ENCODE measurements at places on chromosomes 11 and 22.

DNA sequence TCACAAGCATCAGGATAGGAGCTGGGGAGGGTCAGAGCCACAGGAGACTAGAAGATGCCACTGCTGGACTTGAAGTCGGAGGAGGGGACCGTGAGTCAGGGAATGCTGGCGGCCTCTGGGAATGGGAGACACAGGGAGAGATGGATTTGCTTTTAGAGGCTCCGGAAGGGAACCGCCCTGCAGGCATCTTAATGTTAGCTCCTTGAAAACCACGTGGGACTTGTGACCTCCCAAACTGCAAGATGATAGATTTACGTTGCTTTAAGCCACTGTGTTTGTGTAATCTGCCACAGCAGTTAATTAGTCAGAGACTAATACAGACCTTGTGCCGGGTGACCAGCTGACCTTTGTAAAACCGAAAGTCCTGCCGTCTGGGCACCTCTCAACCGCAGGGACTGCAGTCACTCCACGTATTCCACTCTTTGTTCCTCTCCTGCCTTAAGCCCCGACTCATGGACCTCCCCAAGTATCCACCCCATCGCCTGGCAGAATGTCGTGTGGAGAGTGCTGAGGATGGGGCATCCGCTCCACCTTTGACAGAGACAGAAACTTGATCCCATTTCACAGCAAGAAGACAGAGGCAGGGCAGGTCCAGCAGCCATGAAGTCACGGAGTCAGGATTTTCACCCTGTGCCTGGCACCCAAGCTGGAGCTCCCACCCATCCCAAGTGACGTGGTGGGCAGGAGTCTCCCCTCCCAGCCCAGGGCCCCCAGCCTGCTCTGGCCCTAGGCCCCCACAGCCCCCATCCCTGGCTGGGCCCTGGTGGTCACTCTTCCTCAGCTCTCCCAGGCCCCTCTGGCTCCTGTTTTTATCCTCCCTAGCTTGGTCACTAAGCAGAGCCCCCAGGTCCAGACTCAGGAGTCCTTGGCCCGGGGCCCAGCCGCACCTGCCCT lies 19.4 kb upstream of the CTSD start:
- DNase-seq: no peak

- no peak for DNase-seq
Observed at GRCh38 chr11:57316017-57316416, 8.7 kb downstream of the TNKS1BP1 start.

DNA sequence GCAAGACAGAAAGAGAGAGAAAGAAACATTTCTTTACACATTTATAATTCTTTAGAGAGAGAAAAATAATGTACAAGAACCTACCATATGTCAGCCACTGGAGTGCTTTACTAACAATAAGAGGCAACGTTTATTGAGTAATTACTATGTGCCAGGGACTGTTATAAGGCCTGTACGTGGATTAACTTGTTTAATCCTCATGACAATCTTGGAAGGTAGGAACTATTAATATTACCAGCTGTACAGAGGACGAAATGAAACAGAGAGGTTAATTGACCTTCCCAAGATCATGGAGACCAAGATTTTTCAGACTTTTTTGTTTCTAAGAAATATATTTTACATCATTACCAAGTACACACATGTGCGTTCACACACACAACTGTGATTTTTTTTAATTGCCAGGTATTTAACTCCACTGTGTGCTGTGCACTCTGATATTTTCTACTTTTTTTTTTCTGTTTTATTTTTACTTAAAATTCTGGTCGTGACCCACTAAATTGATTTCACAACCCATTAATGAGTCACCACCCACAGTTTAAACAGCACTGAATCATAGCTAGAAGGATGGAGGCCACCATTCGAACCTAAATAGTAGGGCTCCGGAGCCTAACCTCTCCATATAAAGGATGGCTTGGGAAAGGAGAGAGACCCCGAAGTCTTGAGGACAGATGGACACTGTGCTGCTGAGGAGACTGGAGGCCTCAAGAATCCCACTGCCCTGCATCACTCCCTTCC lies 21.4 kb downstream of the CREB3L1 start:
- no peak for DNase-seq

DNA sequence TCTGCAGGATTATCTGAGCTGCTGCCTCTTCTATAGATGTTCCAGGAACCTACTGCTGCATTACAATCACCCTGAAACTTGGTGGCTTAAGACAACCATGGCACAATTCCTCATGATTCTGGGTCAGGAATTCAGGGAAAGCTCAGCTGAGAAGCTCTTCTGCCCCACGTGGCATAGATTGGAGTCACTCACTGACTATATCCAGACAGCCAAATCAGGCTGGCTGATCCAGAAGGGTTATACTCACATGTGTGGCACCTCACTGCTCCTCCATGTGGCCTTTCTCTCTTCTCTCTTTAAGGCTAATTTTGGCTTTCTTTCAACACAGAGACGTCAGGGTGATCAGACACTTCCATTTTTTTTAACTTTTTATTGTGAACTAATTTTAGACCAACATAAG lies 125.5 kb downstream of the BBOX1 start:
- DNase-seq: no peak

DNA sequence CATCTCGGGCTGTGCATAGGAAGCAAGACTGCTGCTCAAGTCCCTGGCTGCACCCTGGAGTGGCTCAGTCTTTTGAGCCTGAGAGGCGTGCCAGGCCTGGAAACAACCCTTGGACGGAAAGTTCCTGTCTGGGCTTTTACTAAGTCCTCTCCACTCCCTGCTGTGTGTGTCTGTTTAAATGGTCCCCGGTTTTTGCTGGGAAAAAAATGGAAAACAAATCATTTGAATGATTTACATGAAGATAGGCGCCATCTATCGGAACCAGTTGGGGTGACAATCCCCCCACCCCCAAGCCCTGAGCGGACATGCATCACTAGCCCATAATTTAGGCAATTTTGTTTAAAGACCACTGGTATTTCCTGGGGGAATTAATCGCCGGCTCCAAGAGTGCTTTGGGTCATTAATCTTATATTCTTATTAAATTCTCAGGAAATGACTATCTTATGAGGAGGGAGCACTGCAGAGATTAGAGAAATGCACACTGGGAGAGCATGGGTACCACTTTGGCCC lies 2.7 kb upstream of the GAB2 start:
- no peak for DNase-seq

DNA sequence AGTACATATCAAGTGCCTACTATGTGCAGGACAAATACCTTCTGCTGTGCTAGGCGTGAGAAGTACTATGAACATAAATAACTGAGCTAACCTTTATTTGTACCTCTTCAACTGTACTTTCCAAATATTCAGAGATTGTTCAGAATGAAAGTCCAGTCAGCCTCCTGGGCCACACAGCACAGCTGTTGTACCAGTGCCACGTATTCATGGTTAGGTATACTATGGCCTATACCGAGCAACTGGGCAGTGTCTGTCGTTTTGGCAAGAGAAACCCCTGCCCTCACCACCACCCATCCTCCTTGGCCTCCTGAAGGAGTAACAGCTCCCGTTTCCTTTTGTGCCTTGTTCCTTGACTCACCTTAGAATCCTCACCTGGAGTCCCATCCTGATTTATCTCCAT lies 53.0 kb downstream of the RASSF10 start:
- DNase-seq: no peak

- DNase-seq: no peak
Observed at GRCh38 chr11:86524620-86525352, 147.6 kb downstream of the ME3 start.

DNA sequence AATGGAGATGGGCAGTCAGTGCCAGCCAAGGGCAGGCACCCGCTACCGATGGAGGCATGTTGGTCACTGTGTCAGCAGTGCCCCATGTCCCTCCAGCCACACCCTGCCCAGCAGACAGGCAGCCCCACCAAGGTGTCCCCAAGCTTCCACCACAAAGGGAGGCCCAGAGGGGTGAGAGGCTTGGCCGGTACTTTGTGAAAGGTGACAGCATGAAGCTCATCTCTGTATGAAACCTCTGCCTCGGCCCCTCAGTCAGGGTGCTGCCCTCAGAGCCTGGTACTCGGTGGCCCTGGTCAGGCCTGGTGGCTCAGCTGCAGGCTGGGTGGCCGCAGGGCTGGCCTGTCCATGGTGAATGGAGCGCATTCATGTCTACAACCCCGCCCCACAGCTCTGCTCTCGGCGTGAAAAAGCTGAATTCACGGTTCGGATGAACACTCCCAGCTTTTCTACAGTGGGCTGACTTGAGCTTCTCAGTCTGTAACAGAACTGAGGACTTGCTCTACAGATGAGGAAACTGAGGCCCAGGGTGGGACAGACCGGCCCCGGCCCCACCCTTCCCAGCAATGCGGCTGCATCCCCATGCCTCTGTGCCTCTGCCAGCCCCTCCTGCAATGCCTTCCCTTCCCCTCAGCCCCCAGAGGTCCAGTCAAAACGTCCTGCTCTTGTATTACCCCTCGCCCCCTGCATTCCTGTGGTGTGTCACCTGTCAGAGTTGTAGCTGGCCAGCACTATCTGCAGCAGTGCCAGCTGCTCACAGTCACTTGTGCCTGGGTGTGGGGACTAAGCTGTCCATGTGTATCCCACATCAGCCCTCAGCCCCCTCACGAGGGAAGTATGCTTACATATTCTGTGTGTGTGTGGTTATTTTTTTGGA lies 27.7 kb downstream of the RSPH14 start:
- DNase-seq: no peak

- no peak for DNase-seq
Observed at GRCh38 chr11:44787981-44788380, 61.2 kb downstream of the TSPAN18 start.

DNA sequence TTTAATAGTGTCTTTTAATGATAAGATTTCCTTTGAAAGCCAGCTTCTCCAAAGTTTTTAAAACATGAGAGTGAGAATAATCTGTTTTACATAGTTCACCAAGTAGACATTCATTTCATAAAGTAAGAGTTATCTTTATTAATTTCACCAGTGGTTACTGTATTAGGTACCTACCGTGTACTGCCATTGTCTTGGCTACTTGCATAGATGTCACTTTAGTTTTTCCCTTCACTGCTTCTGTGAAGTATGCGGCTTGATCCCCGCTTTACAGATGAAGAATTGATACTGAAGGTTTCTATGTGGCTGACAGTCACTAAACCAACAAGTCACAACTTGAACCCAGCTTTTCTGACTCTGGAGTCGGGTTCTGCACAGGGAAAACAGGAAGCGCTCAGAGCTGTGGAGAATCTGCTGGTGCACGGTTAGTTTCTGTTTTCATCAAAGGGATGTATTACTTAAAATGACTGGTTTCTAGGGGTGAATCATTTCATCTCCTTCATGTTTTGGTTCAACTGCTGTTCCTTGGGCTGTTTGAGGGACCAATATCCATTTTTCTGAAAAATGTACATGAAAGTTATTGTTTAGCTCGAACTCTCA lies 39.3 kb upstream of the MYO18B start:
- no peak for DNase-seq

GRCh38 chr11:121657146-121657545 lies 204.4 kb upstream of the SORL1-AS1 start:
- no peak for DNase-seq

DNA sequence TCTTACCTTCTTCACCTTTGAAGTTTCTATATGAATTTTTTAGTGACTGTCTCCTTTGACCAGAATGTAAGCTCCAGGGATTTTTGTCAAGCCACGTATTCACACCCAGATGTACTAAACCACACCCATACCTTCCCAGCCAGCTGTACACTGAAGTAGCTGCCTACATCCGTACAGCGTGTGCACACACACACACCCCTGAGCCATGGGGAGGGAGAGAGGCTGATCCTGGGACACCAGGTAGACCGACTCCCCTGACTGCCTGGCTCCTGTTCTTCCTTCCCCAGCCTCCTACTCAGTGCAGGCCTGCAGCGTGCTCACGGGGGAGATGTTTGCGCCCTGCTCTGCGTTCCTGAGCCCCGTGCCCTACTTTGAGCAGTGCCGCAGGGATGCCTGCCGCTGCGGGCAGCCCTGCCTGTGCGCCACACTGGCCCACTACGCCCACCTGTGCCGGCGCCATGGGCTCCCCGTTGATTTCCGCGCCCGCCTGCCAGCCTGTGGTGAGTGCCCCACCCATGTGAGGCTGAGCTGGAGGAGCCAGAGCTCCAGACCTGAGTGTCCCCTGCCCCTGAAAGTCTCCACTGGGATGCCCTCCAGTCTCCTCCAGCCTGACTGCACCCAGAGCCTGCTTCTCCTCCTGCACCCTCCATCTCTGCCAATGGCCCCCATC lies 25.9 kb downstream of the OTOG start:
- no peak for DNase-seq

GRCh38 chr11:61589961-61590360 lies 9.1 kb upstream of the SYT7 start:
- no peak for DNase-seq

GRCh38 chr11:95279921-95280868 lies 49.2 kb upstream of the SESN3 start:
- no peak for DNase-seq

DNA sequence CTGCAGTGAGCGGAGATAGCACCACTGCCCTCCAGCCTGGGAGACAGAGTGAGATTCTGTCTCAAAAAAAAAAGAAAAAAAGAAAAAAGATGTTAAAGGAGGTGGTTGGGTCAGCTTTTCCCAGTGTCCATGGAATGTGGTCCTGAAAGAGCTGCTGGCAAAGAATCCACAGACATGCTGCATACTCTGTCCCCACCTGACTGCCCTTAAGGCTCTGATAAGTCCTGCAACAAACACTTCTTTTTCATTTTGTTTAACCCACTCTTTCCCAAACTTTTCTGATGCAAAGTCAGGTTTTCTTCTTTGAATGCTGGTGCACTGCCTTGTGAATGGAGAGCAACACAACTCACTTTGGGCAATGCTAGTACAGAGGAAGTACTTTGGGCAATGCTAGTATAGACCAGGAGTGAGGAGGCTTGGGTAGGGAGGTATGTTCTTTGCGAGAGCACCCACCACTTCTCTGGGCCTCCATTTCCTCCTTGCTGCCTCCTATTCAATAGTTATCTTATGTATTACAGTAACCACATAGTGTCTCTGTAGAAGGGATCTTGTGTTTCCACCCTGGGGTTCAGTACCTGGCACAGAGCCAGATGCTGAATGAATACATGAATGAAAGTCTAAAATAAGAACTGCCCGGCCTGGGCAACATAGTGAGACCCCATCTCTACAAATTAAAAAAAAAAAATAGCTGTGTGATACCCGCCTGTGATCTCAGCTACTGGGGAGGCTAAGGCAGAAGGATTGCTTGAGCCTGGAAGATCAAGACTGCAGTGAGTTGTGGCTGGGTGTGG lies 18.9 kb downstream of the LIF start:
- no peak for DNase-seq

DNA sequence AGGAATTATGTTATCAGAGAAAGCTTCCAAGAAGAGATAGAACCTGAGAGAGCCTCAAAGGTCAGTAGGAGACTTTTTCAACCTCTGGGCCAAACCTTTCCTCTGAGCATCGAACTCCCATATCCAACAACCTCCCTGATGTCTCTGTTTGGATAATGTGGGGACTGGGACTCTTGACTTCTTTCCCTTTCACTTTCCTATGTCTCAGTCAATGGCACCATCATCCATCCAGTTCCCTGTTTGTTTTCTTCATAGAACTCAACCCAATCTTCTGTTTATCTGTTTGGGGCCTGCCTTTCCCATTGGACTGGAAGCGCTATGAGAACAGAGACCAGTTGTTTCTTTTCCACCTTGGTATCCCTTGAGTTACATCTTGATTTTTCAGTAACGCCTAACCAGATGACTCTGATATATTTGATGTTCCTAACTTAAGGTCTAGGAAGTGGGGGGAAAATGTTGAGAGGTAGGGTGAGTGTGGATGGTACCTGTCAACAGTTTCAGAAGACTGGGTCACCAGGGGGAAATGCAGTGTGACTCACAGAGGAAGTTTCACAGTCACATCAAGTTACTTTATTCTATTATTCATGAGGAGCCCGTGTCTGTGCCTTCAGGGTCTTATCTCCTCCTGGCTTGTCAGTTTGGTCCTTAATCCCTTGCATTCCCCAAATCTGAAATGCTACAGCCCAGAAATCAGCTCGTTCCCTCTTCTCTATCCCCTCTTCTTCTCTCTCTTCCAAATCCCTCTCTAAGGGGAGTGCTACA lies 4.5 kb upstream of the KCNE3 start:
- DNase-seq: no peak

GRCh38 chr11:8813658-8814057 lies 97.3 kb upstream of the AKIP1 start:
- no peak for DNase-seq
